NCI-H748 treated with DMSO at 0.1 percent for 48 hours (cell line): ENCODE measurements at places on chromosomes 16 and 17.

DNA sequence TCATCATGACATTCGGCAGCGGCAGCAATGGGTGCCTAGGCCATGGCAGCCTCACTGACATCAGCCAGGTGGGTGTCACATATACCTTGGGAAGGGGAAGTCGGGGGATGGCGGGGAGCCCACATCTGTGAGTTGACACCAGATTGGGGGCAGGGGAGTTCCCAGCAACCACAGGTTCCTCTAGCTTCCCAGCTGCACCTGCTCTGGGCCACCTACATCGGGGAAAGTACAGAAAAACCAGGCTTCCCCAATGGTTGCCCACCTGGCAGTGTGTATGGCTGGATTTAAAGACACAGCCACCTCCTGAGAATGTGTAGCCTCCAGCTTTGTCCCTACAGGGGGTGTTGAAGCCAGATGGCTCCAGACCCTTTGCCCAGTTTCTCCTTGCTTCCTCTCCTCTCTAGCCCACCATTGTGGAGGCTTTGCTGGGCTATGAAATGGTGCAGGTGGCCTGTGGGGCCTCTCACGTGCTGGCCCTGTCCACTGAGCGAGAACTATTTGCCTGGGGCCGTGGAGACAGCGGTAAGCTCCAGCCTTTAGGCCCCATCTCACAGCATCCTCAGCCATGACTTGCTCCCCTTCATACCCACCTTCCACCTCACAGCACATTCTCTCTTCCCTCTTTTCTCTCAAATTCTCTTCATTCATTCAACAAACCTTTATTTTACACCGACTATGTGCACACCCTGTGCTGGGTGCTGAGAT is 5.0 kb upstream of the TRAF4 start:
- DNase-seq = no peak

DNA sequence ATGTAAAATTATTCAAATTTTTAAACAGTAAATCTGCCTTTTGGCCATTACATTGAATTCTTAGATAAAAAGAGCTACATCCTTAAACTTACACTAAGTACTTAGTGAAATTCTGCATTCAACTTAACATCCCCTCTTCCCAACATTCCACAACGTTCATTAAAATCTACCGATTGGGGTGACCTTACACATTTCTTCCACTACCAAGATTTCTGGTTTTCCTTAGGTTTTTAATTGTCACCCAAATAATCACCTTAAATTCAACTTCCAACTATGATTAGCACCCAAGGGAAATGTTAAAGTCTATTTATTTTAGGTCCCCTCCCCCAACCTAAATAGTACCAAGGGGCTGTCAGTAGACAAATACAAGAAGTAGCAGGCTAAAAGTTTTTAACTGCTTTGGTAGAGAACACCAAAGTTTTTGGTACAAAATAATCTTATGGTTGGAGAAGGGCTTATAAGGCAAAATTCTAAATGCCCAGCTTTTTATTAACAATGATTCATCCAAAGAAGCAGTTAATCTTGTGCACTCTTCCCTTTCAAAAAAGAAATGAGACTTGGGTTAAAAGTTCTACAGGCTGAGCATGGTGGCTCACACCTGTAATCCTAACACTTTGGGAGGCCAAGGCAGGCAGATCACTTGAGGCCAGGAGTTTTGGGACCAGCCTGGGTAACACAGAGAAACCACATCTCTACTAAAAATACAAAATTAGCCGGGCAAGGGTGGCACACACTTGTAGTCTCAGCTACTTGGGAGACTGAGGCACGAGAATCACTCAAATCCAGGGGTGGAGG is 4.7 kb downstream of the SRSF1 start:
- DNase-seq = no peak

GRCh38 chr16:27902551-27902950 is 161.0 kb downstream of the GSG1L start:
- DNase-seq = no peak

DNA sequence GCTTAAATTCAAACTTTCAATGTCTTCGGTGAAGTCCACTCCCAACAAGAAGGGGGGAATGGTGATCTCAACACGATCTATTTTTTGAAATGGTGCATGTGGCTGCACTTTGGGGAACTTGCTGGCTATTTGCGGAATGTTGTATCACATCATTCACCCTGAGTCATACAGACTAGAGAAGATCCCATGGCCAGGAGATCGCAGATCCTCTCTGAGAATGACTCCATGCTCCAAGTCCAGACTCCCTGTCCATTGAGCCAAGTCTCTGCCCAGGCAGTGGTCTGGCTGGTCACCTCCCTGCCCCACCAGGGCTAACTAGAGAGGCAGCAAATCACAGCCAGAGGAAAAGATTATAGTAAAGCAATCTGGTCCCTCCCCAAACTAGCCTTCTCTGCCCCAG is 120.6 kb downstream of the XYLT1 start:
- no peak for DNase-seq

DNA sequence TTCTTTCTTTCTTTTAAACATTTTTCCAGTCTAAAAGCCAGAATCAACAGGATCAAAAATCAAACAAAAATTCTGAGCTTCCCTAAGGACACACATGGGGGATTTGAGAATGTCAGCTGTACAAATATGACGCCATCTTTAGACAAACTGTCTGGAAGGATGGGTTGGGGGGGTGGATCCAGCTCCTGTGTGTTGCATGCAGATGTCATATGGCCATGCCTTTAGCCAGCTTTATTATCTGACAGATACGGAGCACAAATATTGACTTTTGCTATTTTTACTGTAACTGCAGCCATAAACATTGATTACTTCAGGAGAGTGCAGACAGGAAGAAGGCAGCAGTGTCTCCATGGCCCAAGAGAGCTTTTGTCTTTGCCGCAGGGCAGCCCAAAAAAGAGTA is 279.4 kb upstream of the ELAC2 start:
- DNase-seq = peak; percentile 94

DNA sequence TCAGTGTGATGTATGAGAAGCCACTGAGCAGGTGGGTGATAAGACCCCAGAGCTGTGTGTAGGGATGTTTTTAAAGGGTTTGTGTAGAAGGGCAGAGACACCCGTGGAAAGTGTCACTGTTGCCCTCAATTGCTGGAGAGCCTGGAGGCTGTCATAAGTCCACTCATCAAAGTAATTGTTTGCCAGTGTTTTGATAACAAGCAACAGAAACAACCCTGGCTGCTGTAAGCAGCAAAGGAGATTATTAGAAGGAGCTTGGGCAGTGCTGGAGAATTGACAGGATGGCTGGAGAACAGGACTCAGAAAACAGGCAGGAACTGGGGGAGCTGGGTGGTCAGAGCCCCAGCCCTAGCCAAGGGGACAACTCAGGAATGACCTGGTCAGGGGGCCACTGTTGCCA is 119.6 kb downstream of the CCDC182 start:
- no peak for DNase-seq

- DNase-seq = no peak
These were observed 1.2 kb downstream of the BCAR1 start for GRCh38 chr16:75250089-75250808.

DNA sequence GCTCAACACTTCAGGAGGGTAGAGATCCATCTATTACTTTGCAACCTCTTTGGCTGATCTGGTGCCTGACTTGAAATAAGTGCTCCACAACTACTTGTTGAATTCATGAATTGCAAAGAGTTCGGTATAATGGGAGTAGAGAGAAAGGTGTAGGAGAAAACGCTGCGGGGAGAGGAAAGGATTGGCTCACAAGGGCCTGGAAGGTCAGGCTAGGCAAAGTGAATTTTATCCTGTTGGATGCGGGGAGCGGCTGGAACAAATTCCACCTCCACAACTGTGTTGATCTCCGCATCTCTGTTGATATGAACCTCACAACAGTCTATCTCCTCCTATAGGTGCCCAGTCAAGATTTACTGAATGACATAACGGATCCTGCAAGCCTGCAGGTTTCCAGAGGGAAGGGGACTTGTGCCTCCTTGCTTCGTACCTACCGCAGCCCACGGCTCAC is 684 bp downstream of the SLX4 start:
- no peak for DNase-seq

DNA sequence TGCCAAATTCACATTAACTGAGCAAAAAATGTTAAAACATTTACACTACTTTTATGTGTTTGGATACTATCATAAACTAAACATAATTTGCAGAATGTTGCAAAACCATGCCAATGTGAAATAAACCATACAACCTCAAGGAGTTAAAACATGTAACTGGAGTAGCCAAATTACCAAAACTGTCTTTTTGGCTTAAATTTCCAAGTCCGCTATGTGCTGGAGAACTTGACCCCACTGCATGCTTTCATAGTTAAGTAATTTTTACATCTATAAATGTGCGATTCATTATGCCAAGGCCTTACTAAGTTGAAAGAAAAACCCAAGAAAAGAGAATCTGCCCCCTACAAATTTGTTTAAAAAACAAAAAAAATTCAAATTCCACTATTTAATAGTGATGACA is 28.2 kb downstream of the BRD7 start:
- DNase-seq = no peak

DNA sequence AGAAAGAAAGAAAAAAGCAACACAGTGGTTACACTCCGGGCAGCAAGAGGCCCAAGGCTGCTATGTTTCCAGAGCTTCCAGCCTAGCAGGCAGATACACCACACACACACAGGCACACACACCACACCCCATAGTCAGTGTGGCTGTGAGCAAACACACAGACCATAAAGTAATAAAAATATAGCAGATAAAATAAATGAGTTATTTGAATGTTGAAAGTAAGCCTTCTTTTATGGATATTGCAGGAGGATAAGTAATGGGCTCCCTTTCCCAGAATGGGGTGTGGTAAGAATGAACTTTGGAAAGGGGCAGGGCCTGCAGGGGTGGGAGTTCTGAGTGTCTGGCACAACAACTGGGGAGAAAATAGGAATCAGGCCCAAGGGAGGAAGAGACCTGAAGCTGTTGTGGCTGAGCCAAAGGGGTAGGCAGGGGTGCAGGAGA is 4.8 kb upstream of the CDK5RAP3 start:
- no peak for DNase-seq

DNA sequence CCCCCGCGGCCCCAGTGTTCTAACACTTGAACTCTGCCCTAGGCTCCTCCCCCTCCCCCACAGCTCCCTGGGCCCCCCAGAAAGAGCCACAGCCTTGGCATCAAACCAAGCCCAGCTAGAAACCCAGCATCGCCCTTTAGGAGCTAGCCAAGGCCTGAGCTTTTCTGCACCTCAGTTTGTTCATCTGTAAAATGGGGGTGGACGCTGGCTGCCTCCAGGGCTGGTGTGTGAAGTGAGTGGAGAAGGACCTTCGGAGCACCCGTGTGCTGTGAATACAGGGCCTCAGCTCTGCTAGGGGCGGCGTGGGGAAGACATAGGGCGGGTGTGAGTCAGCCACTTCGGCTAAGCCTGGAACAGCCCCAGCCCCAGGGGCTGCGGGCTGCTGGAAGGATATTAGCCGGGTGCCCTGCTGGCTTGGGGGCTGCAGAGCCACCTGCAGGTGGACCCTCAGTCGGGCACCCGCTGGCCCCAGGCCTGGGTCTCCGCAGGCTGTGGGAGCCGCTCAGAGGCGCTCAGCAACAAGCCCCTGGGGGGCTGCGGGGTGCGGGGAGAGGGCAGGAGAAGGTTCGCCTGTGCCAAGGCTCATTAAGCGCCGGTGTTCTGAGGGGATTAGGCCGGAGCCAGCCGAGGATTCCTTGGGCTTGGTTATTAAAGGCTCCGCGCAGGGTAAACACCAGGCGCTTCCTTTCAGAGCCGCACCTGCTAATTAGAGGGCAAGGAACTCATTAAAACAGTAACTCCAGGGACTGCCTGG is 217.0 kb upstream of the CIBAR2 start:
- peak; percentile 56 for DNase-seq

GRCh38 chr16:53084141-53084541 is 29.4 kb downstream of the CHD9 start:
- DNase-seq = no peak

DNA sequence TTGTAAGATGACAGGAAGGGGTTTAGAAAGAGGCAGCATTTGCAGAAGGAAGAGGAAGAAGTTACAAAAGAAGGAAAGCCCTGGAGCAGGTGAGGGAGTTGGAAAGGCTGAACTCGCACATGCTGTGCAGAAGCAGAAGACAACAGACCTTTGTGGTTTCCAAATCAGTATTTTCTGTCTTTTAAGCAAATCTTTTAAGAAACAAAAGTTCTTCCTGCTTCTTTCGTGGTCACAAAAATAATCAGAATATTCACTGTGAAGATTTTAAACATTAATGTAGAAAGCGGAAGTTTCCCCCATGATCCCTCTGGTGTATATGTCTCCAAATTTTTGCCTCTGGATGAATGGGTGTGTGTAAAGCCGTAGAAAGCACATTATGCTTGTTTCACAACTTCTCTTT is 25.8 kb downstream of the ZNRF1 start:
- DNase-seq = no peak

GRCh38 chr17:2075336-2076086 is 20.6 kb downstream of the HIC1 start:
- no peak for DNase-seq

DNA sequence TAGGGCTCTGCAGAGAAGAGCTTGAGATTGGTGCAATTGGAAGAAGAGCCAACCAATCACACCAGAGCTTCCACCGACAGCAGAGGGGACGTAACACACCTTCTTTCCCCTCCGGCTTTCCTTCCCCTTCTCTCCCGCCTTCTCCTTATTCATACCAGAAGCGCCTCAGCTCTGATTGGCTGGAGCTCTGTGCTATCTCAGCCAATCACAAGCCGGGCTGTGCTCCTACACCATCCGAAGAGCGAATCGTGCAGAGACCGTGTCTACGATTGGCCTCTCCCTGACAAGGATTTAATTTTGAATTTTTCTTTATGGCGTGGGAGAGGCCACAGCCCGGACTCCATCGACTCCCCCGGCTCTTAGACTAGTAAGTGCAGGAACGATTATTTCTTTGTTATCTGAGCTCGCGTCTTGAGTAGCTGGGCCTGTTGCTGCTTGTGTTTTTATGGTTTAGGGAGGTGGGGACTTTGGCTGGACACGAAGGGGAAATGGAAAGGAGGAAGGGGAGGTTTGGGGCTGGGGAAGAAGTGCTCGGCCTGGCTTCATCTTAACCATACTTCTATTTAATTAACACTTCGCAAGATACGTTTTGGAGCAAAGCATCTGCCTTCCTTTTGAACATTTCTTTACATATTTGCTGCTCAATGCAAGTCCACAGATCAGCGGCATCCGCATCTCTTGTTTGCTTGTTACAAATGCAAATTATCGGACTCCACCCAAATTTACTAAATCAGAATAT is at the start of gene PRR11:
TSS of gene PRR11 (plus strand) at position 308 of the 739 bp plus-strand sequence. CDS start 14,007 bp downstream, outside the sequence.
- no peak for DNase-seq

- DNase-seq = no peak
These were observed 1.2 kb downstream of the PPP1R1B start for GRCh38 chr17:39627712-39628516.
